ENCODE measurements at places on chromosomes 16 and 17.

DNA sequence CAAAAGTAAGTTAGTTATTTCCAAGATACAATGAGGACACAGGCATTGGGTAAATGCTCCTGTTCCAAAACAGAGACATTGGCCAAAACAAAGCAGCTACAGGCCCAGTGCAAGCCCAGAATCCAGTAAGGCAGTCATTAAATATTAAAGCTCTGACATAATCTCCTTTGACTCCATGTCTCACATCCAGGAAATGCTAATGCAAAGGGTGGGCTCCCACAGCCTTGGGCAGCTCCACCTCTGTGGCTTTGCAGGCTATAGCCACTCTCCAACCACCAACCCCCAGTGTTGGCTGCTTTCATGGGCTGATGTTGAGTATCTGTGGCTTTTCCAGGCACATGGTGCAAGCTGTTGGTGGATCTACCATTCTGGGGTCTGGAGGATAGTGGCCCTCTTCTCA is 733.4 kb upstream of the SOX9 start:
- no peak for DNase-seq

GRCh38 chr17:32588982-32589381 is 102.2 kb downstream of the CDK5R1 start:
- DNase-seq, result no peak

DNA sequence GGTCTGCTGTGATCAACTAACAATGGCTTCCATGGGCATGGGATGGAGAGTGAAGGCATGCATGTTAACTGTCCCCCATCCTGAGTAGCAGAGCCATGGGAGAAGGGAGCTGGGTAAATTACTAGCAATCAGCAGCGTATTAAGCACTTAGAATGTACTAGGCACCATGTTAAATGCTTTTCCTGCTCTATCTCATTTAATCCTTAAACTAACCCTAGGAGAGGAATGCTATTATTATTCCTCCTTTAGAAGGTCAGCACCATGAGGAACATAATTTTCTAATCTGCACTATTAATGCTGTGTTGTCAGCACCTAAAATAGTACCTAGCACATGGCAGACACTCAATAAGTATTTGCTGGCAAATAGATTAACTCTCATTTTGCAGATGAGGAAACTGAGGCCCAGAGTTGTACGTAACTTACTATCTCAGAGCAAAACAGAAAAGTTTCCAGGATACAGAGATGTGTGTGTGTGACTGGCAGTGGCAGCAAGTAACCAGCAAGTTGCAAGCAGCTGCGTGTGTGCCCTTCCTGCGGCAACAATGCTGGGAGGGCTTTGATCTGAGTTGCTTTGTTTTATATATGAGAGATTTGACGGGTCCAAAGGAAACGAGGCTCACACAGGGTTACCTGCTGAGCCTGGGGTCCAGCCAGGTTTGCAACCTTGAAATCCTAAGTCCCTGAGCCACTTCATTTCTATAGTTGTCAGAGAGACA is 6.5 kb upstream of the KLHL36 start:
- no peak for DNase-seq

GRCh38 chr17:3918372-3919122 is 2.3 kb upstream of the P2RX1 start:
- no peak for DNase-seq

DNA sequence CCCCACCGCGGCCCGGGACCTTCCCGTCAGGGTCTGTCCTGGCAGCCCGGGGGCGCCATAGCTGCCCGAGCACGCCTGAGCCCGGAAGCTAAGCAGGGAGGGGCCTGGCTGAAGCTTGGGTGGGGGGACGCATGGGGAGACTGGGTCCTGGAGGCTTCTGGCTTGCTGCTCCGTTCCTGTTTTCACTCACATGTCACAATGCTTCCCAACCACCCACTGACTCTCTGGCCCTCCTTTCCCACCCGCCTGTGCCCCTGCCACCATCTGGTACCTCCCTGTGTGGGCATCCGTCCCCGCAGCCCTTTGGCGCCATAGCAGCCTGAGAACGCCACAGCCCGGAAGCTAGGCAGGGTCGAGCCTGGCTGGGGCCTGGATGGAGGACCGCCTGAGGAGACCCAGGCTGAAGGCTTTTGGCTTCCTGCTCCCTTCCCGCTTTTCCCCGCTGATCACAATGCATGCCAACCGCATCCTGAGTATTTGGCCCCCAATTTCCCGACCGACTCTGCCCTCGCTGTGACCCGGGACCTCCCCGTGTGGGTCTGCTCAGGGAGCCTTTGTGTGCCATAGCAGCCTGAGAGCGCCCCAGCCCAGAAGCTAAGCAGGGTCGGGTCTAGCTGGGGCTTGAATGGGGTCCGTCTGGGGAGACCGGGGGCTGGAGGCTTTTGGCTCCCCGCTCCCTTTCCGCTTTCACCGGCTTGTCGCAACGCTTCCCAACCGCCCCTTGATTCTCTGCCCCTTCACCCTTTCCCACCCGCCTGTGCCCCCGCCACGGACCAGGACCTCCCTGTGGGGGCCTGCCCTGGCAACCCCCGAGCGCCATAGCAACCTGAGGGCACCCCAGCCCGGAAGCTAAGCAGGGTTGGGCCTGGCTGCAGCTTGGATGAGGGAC is 2290.1 kb downstream of the TP53TG3F start:
- no peak for DNase-seq

DNA sequence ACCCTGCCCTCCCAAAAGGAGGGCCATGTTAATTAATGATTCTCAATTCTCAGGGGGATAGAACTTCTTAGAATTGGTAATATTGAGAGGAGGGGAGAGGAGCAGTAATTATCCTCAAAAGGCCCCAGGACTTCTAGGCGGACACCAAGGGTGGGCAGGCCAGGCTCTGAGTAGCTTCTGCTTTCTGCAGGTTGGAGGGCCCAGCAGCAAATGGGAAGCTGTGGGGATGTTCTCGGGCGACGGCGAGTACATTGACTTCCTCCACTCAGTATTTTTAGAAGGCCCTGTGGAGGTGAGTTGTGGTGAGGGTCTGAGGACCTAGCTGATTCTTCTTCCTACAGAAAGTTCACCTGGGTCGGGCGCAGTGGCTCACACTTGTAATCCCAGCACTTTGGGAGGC is 57.5 kb downstream of the DNAH2 start:
- no peak for DNase-seq

GRCh38 chr16:24011237-24011636 is 175.5 kb downstream of the PRKCB start:
- no peak for DNase-seq

Data from T-helper 22 cell (primary cell).